Right ventricle myocardium superior (tissue), 1 donor: ENCODE measurements at places on chromosomes 11 and 22.

GRCh38 chr22:33909911-33910310 is 10.4 kb downstream of the LARGE1 start:
- DNase-seq: no peak

DNA sequence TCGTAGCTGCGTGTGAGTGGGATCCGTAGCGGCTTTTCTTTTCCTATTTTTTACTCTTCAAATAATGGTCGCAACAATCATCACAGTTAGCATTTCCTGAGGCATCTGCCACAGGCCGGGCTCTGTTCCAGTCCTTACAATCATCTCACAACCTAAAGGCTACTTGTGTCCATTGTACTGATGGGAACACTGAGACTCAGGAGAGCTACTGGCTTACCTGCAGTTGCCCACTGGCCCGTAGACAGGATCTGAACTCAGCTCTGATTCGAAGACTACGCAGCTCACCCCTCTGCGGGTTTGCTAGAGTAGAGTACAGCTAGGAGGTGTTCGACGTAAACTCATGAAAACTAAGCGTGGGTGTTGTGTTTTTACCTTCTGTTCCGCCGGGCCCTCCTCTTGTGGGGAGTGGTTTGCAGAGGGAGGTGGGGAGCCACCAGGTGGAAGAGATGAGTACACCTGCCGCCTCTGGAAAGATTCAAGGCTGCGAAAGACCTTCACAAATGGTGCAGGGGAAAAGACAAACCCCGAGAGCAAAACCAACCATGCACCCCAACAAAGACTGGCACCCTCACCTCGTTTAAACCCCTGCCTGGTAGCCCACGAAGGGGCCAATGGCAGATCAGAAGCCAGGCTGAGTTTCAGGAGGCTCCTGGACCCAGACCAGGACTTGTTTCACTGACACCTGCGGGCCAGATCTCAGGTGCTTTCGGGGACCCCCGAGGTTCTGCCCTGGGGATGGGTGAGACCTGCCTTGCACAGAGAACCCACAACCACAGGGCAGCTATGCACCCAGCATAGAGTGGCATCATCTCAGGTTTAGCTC is 18.3 kb upstream of the RFPL3 start:
- no peak for DNase-seq

- no peak for DNase-seq
Measured at GRCh38 chr11:105821372-105821771, 200.7 kb downstream of the MSANTD4 start.

DNA sequence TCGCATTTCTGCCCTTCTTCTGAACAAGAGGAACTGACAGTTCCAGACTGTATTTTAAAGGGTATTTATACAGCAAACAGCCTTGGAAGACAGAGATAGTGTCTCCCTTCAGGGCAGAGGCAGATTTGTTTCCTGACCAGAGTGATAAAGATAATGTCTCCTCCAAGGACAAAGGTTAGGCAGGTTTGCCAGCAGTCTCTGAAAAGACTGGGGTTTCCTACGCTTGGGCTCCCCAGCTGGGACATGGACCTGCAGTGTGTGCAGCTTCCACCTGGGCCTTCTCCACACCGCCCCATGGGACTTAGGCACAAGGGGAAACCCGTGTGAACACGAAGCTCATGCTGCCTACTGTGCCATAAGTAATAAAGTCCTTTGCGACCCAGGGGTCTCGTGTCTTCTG is 42.1 kb downstream of the RPL27A start:
- no peak for DNase-seq

DNA sequence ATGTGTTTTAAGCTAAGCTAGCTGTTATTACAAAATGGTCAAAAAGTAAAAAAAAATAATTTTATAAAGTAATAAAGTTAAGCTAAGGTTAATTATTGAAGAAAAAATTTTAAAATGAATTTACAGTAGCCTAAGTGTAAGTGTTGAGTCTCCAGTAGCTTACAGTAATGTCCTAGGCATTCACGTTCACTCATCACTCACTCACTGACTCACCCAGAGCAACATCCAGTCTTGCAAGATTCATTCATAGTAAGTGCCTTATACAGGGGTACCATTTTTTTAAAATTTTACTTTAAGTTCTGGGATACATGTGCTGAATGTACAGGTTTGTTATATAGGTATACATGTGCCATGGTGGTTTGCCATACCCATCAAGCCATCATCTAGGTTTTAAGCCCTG is 11.6 kb upstream of the OOSP4B start:
- no peak for DNase-seq

GRCh38 chr11:80204021-80204420 is 763.2 kb upstream of the TENM4 start:
- DNase-seq: no peak

GRCh38 chr11:57502376-57502775 is 13.1 kb downstream of the SLC43A1 start:
- DNase-seq: no peak

DNA sequence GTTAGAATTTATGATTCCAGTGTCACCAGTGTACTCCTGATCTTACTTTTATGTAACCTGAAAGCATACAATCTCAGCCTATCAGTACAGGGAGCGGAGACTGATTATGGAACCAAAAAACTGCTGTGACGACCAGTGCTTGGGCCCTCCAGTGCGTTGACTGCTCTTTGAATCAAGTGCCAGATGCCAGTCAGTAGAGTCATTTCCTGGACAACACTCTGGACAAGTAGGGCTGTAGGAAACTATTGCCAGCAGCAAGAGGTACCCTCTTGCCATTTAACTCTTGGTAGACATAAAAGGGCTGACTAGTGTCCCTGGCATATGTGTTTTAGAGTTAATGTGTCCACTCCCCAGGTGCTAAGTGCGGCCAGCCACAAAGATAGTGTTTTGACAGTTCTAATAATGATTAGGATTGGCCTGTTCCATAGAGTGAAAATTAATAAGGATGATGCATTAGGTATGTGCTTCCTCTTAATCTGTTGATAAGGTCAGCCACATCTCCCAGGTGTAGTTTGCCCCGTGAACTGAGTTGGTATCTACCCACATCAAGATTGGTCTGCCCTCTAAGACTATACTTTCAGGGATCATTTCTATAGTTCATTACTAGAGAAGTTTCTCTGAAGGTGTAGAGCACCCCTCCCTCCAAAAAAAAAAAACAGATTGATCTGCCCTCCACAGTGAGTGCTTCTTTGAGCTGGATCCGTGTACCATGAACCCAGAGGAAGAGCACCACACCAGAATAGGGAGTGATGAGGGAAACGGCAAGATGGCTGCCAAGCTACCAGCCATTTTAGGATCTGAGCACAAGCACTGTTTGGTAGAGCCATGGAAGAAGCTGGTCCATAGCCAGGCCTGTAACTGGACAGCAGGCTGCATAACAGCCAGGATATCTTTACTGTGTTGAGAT is 20.7 kb upstream of the AIFM3 start:
- DNase-seq: no peak

- no peak for DNase-seq
Measured at GRCh38 chr11:112294688-112295340, 34.2 kb upstream of the PLET1 start.

DNA sequence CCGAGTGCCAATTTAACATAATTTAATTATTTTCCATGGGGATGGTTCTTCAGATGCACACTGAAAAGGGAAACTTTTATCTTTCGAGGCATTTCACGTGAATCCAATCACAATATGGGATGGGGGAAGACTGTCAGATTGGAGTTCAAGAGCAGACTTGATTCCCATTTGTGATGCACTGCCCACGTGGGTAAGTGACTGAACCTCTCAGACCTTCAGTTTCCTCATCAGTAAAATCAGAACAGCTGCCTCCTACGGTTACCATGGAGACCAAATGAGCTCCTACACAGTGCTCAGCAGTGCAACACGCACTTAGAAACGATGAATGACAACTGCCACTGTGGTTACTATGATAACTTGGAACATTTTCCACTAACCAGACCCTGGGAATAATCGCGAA is 21.7 kb downstream of the KIAA0930 start:
- no peak for DNase-seq
